ENCODE measurements at places on chromosomes 5 and 9. TPM values are rescaled to one million over a fixed set of nuclear protein-coding genes. Genes with fewer than 3 reads are reported as not detected.

DNA sequence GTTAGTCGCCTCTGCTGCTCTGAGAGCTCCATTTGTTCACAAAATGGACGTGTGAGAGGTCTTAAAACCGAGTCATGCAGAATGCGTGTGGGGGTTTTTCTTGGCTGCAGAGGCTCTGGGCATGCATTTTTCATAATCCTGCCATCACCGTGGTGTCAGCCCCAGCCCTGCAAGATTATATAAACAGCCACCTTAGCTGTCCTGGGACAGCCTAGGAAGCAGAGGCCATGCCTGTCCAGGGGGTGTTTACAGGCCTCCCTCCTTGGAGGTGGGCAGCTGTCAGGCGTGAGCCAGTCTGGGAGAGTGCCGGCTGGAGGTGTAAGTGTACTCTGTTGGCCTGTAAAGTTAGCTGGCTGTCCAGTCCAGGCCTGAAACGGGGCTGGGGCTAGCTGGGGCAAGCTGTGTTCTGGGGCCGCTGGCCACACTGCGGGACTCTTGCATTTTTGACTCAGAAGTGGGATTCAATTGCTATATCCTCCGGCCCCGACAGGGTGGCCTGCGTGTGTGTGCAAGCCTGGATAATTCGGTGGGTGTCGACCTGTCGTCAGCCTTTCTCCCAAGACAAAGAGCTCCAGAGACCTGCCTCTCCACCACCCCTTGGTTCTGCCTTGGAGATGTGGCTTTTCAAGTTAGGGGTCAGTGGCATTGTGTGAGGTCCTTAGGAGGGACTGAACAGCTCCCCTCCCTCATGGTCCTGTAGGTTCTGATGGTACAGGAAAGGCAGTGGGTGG, 2.4 kb downstream of the WNK2 start:
- H3K4me3 ChIP-seq, result no peak overlapping the region
- no peak overlapping the region for H3K27ac ChIP-seq
- H3K36me3 ChIP-seq, result no peaks in the 10 kb centered on the region
- no peak for DNase-seq
- no peaks in the 10 kb centered on the region for H3K4me1 ChIP-seq

Gene GMCL2
- total RNA-seq, result not detected

DNA sequence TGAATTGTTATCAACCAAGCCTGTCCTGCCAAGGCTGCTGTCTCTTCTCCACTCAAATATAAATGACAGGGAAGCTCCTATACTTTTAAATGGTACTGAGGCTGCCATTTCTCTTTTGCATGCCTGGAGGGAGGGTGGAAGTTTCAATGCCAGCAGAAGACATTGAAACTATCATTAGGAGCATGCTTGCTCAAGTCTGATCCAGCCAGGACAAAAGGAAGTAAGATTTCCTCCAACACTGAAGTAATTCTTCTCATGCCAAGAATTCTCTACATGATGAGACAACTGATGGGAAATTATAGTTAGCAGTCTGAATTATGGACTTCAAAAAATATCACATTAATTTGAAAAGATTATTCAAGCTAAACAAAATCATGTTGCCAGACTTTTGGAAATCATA, 5.4 kb downstream of the SPINK6 start:
- no peak overlapping the region for H3K27ac ChIP-seq
- H3K4me3 ChIP-seq, result no peak overlapping the region
- no peaks in the 10 kb centered on the region for H3K4me1 ChIP-seq
- DNase-seq, result no peak

- no peaks in the 10 kb centered on the region for H3K36me3 ChIP-seq
- no peak overlapping the region for H3K4me3 ChIP-seq
- no peak overlapping the region for H3K27ac ChIP-seq
- no peak for DNase-seq
Measured at GRCh38 chr9:85332487-85332886, 409.3 kb downstream of the AGTPBP1 start.

- H3K27me3 ChIP-seq, result no peaks in the 10 kb centered on the region
- H3K36me3 ChIP-seq, result no peaks in the 10 kb centered on the region
- H3K27ac ChIP-seq, result no peak overlapping the region
- H3K4me1 ChIP-seq, result no peaks in the 10 kb centered on the region
- DNase-seq, result no peak
Measured at GRCh38 chr9:23412458-23412857, 413.6 kb downstream of the ELAVL2 start.

GRCh38 chr9:4048441-4048840, 251.4 kb downstream of the GLIS3 start:
- no peaks in the 10 kb centered on the region for H3K4me1 ChIP-seq
- H3K27me3 ChIP-seq, result no peaks in the 10 kb centered on the region
- H3K36me3 ChIP-seq, result no peaks in the 10 kb centered on the region

DNA sequence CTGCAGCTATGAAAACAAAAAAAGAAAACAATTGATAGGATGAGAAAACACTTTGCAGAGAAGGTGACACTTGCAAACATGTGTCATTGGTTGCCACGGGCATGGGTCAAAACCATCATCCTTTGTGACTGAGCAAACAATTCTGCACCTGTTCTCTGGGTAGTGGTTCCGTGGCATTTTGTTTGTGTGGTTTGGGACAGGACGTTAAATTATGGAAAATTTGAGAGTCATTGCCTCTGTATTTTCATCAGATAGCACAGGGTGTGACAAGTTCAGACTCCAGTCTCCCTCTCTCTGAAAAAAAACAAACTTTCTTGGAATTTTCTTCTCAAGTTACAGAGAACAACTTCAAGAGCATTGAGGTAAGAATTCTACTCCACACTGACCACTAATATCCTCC, 113.4 kb upstream of the HMHB1 start:
- no peaks in the 10 kb centered on the region for H3K36me3 ChIP-seq
- no peak overlapping the region for H3K27ac ChIP-seq
- H3K4me3 ChIP-seq, result no peak overlapping the region
- H3K4me1 ChIP-seq, result no peaks in the 10 kb centered on the region

GRCh38 chr5:153480401-153480800, 10.1 kb upstream of the GRIA1 start:
- no peaks in the 10 kb centered on the region for H3K27me3 ChIP-seq
- no peaks in the 10 kb centered on the region for H3K4me1 ChIP-seq

Gene SCGB3A1
- not detected for total RNA-seq

Gene CTXN3
- not detected for total RNA-seq

DNA sequence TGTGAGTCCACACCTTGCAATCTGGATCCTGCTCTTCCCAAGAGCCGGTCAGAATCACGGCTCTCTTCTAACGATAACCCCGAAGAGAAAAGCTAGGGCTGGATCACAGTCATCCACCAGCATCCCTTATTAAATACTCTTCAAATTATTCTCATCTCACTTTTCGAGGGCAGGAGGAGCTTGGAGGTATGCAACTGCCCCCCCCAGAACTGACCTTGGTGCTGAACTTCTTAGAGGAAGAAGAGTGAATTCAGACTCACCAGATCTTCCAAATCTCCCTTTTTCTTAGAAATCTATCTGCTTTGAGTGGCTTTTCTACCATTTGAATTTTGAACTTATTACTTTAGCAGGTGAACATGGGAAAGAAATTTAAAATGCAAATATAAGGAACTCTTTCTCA, 75.7 kb downstream of the MED10 start:
- H3K27me3 ChIP-seq, result no peaks in the 10 kb centered on the region
- no peaks in the 10 kb centered on the region for H3K4me1 ChIP-seq
- DNase-seq, result no peak
- no peaks in the 10 kb centered on the region for H3K36me3 ChIP-seq
- H3K27ac ChIP-seq, result no peak overlapping the region

DNA sequence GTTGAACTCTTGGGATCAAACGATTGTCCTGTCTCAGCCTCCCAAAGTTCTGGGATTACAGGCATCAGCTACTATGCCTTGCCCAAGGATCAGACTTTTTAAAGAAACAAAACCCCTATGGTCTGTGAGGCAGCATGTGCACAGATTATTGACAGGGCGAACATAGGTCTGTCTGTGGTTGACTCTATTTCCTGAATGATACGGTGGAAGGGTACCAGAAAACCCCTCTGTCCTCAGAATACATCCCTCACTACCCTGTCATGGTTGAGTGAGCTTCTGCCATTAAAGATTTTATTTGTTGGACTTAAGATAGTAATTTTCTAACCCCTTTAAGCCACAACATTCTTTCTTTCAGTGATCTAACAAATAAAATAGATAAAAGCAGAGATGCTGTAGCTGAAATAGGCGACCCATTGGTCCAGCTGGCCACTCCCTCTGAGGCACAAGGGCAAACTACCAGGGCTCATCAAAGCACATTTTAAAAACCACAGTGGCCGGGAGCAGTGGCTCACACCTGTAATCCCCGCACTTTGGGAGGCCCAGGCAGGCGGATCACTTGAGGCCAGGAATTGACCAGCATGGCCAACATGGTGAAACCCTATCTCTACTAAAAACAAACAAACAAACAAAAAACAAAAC, 84.9 kb upstream of the ANKRD55 start:
- H3K27ac ChIP-seq, result no peak overlapping the region
- H3K27me3 ChIP-seq, result no peaks in the 10 kb centered on the region
- no peak overlapping the region for H3K4me3 ChIP-seq
- no peak for DNase-seq

Gene PCDHB14
- 0.80 TPM for total RNA-seq

- DNase-seq, result no peak
- H3K4me3 ChIP-seq, result no peak overlapping the region
- no peak overlapping the region for H3K27ac ChIP-seq
Measured at GRCh38 chr5:118577621-118578020, 410.7 kb downstream of the DTWD2 start.

GRCh38 chr9:84293001-84293798, 47.4 kb downstream of the SLC28A3 start:
- no peak overlapping the region for H3K4me3 ChIP-seq
- no peak overlapping the region for H3K27ac ChIP-seq
- H3K27me3 ChIP-seq, result no peaks in the 10 kb centered on the region

Gene CMYA5
- total RNA-seq, result 0.31 TPM

GRCh38 chr5:90084342-90084741, 325.2 kb downstream of the CETN3 start:
- no peak overlapping the region for H3K27ac ChIP-seq
- H3K27me3 ChIP-seq, result no peaks in the 10 kb centered on the region
- DNase-seq, result no peak

- H3K27me3 ChIP-seq, result no peaks in the 10 kb centered on the region
- H3K4me1 ChIP-seq, result no peaks in the 10 kb centered on the region
- DNase-seq, result no peak
- no peaks in the 10 kb centered on the region for H3K36me3 ChIP-seq
- H3K4me3 ChIP-seq, result no peak overlapping the region
Measured at GRCh38 chr5:35405938-35406337, 175.7 kb upstream of the PRLR start.

Gene ITGA2
- total RNA-seq, result 41.8 TPM

DNA sequence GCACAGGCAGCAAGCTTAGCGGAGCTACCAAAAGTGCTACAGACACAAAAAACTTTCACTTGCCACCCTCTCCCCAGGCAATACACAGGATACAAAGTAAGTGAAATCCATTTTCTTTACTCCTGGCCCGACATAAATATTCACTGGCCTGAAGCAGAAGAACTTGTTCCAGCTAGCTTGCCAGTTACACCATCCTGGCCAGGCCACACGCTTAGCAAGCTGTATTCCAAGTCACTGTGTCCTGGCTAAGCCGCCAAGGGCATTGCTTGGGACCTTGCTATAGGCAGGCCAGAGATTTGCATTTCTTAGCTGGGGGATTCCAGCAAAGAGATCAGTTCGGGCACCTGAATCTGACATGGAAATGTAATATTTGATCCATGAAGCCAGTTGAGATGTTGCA, 71.0 kb upstream of the SLC1A3 start:
- no peak for DNase-seq
- no peaks in the 10 kb centered on the region for H3K4me1 ChIP-seq
- H3K27ac ChIP-seq, result no peak overlapping the region
- H3K36me3 ChIP-seq, result no peaks in the 10 kb centered on the region

DNA sequence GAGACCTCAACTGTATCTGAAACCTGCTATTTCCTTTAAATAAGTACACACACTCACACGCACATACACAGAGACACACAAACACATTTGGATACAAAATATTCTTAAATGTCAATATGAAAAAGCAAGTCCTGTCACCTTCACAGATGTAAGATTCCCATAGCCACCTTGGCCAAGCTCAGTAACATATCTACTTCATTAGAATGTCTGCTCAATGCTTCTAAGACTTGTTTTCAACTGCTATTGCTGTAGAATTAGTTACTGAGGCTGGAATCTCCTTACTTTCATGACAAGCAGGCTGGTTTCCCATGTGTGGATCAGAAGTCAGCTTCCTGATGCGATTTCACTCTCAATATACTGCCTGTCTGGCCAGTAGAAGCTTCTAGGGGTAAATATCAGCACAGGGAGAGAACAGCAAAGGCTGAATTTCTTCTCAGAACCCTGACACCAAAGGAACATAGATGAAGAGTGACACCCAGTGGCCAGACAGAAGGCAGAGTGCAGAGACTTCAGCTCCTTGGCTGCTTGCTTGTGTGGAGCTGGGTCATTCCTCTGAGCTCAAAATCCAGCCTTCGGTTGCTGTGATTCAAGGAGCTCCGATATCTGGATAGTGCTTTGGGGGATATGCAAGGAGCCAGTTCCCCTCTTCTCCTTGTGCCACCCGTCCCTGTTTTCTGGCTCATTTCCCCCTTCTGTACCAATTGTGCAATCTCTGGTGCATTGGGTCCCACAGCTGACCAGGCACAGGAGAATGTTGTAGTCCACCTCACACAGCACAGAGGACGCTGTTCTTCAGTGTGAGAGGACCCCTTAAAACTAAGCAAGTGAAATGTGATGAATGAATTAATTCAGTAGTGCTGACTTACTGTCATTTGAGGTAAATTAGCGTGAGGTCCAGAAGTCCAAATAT, 26.6 kb upstream of the ABLIM3 start:
- H3K27ac ChIP-seq, result no peak overlapping the region
- peaks cover under 1% of the 10 kb centered on the region for H3K27me3 ChIP-seq
- no peaks in the 10 kb centered on the region for H3K36me3 ChIP-seq

Gene KLF4
- 5.2 TPM for total RNA-seq

Gene FOXD4L3
- not detected for total RNA-seq

DNA sequence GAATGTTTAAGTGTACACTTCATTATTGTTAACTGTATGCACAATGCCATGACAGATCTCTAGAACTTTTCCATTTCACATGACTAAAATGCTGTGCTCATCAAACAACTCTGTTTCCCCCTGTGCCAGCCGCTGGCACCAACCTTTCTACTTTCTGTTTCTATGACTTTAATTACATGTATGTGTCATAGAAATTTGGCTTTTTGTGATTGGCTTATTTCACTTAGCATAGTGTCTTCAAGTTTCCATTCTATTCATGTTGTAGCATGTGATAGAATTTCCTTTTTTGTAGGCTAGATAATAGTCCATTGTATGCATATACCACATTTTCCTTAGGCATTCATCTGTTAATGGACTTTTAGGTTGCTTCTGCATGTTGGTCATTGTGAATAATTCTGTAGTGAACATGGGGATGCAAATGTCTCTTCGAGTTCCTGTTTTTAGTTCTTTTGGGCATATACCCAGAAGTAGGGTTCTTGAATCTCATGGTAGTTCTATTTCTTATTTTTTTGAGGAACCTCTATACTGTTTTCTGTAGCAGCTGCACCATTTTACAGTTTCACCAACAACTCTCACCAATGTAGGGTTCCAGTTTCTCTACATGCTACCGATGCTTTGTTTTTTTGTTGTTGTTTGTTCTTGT, 184.4 kb upstream of the DMRT1 start:
- no peaks in the 10 kb centered on the region for H3K4me1 ChIP-seq
- H3K27me3 ChIP-seq, result no peaks in the 10 kb centered on the region
- no peak overlapping the region for H3K27ac ChIP-seq
- no peaks in the 10 kb centered on the region for H3K36me3 ChIP-seq
- no peak for DNase-seq

GRCh38 chr5:82858151-82859025, 218.8 kb downstream of the TMEM167A start:
- no peak overlapping the region for H3K4me3 ChIP-seq
- no peak overlapping the region for H3K27ac ChIP-seq
- H3K36me3 ChIP-seq, result no peaks in the 10 kb centered on the region
- no peak for DNase-seq

All from Panc1 (cell line).